ENCODE measurements at places on chromosomes 2 and 18.

DNA sequence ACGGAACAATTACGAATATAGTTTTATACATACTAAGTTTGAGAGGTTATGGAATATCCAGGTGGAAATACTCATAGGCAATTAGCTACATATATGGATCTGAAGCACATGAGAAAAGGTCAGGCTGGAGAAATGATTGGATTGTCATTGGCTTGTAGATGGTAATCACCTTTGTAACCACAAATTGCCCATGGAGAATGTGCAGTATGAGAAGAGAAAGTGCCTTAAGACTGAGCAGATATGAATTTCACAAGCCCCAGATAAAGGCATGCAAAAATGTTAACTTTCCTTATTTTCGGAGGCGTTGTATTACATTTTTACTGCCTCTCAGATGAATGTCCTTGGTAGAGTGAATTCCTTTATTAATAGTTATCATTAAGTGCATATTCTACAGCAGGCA lies 33.1 kb upstream of the ACVR1C start:
- no peak for DNase-seq

- peak; percentile 19 for DNase-seq
These were observed 7.8 kb downstream of the INO80C start for GRCh38 chr18:35489913-35490490.

GRCh38 chr2:29174937-29175336 lies 59.7 kb downstream of the CLIP4 start:
- DNase-seq: no peak

DNA sequence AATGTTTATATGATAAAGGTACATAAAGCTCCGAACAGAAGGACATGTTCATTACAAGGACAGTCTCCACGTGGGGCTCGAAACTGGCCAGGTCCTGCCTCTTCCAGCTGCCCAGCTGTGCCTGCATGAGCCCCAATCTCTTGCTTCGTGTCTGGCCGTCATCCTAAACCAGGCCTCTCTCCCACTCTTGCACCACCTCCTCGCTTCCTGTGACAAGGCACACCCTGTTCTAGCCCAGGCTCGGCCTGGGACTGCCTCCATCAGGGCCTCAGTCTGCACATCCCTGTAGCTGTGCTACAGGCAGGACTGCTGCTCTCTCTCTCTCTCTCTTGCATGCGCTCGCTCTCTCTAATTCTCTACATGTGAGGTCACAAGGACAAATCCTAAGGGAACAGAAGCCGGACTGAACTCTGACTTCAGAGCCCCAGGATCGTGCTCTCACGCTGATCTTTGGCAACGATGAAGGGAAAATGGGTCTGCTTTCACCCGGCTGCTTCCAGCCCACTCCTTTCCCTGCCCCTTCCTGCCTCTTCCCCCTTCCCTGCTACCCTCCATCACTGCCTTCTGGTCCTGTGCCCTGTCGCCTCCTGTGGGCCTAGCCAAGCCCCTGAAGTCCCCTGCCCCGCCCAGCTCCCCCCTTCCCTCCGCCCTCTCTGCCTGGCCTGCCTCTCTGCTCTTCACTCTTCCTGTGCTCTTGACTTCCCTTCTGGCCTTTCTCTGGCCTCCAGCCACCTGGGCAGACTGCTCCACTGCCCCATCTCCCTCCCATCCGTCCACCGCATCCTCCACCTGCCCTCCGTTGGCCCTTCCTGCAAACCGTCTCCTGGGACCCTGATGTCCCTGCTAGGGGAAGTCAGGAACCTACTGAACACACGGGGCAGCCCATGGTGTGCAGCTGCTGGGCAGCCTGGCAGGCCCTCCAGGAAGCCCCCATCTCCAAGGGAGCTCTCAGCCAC lies 7.8 kb upstream of the GPR55 start:
- peak; percentile 65 for DNase-seq

DNA sequence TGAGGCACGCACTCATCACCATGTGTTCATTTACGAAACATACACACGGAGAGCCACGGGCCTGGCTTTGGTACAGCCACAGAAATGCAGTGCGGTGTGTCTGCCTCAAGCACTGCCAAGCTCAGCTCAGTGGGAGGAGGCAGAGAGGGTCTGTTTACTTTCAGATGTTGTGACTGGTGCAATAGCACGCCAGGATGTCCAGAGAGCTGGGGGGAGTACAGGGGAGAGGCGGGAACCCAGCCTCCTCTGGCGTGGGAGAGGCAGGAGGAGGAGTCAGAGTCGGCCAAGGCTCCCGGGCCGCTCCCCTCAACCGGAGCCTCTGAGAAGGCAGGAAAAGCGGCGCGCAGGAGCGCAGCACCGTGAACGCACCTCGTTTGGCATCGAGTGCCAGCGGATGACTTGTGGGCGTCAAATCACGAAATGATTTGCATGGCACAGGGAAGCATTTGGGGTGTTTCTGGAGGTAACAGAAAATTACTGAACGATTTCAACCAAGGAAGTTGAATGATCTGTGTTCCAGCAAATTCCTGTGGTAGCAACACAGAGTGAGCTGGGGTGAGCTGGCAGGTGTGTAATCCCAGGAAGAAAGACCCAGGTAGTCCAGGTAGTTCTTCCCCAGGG lies 143.0 kb downstream of the ZNF516 start:
- no peak for DNase-seq

- DNase-seq: no peak
These were observed 89.7 kb downstream of the SPTBN1 start for GRCh38 chr2:54545702-54546450.

DNA sequence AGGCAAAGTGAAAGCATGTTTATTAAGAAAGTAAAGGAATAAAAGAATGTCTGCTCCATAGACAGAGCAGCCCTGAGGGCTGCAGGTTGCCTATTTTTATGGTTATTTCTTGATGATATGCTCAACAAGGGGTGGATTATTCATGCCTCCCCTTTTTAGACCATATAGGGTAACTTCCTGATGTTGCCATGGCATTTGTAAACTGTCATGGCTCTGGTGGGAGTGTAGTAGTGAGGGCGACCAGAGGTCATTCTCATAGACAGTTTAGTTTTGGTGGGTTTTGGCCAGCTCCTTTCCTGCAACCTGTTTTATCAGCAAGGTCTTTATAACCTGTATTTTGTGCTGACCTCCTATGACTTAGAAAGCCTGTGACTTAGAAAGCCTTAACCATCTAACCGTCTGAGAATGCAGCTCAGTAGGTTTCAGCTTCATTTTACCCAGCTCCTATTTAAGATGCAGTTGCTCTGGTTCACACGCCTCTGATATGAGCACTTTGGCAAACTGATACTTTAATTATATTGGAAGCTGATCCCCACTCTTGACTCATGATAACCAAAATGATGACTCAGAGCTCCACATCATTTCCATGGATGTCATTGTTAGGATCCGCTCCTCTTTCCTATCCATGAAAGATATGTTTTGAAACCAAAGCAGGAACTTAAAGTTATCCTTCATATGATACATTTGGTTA lies 14.5 kb upstream of the ERMN start:
- DNase-seq: no peak
